CD4-positive, alpha-beta T cell (primary cell): ENCODE measurements at places on chromosomes 3 and 15.

DNA sequence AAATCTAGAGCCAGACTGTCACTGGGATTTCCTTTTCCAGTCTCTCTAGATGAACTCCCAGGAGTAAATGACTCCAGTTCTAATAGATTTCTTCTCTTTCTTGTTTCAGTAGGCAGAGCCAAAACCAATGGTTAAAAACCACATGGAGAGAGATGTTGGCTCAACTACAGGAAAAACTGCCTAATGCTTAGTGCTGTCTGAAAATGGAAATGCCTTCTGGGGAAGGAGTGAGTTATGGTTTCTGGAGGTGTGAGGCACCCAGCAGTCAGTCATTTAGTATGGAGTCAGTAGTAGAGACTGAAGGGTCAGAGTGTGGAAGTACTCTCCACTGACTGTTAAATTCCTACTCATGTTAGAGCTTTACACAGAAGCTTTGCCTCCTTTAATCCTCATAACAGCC lies 136.7 kb downstream of the CCNL1 start:
- no peak for DNase-seq

DNA sequence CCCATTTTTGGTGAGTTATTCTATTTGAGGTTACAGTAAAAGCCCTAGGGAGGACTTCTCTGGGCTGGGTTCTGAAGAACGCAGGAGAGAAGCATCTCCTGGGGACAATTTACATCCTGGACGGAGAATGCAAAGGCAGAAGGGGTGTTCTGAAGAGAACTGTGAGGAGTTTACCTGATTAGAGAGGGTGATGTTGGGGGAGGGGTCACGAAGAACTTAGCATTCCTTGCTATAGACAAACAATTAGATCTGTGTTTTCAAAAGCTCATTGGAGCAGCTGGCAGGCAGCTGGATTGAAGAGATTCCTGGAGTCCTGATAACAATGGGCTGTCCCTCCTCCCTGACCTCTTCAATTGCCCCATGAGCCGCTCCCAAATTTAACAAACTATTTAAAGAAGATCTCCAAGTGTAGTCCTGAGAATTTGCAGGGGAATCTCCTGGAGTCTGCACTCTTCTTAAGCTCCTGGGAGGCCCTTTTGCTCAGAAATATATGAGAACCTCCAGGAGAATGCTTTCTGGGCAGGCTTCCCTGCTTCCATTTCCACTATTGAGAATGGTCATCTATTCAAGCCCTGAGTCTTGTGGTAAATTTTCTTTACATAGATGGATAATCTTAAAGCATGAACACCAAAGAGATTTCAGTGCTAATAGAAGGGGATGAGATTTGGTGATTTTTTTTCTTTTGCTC lies 55.3 kb downstream of the ARHGAP31 start:
- DNase-seq, result no peak

GRCh38 chr3:197730200-197730599 lies 6.5 kb downstream of the RUBCN start:
- no peak for DNase-seq

- no peak for DNase-seq
Measured at GRCh38 chr3:45592405-45592804, 2.1 kb upstream of the LIMD1 start.

- DNase-seq, result no peak
Measured at GRCh38 chr3:67000009-67000408, 1.9 kb downstream of the KBTBD8 start.
